Activated CD8-positive, alpha-beta memory T cell treated with anti-CD3 and anti-CD28 coated beads for 1 hour (primary cell): ENCODE measurements at places on chromosomes 16 and 17.

DNA sequence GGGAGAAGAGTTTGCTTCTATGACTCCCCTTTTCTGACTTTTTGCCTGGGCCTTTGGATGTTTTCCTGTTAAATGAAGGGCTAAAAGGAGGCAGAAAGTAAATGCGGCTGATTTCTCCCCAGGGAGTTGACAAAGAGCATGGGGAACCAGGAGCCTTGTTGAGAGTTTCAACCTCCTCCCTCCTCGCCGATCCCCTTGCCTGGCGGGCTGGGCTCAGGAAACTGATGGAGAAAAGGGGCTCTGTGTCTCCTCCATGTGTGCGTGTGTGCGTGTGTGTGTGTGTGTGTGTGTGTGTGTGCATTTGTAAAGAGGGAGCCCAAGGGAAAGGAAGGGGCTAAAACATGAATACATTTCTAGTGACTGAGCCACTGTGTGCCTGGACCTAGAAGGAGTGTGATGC lies 94.5 kb downstream of the ZDHHC7 start:
- DNase-seq, result no peak

DNA sequence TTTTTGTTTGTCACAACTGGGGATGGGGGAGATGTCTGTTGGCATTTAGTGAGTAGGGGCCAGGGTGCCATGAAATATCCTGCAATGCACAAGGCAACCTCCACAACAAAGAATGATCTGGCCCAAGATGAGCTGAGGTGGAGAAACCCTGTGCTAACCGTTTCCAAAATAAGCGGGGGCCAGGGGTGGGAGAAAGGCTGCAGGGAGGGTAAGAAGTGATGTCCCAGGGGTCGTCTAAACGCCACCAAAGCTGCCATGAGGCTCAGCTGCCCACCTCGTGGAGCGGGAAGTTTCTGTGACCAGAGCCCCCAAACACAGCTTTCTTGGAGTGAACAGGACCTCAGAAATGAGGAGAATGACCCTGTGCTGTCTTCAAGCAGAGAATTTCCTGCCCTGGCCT lies 76.5 kb upstream of the CDH5 start:
- DNase-seq, result no peak

GRCh38 chr16:73161977-73162376 lies 114.0 kb upstream of the ZFHX3 start:
- DNase-seq, result no peak

DNA sequence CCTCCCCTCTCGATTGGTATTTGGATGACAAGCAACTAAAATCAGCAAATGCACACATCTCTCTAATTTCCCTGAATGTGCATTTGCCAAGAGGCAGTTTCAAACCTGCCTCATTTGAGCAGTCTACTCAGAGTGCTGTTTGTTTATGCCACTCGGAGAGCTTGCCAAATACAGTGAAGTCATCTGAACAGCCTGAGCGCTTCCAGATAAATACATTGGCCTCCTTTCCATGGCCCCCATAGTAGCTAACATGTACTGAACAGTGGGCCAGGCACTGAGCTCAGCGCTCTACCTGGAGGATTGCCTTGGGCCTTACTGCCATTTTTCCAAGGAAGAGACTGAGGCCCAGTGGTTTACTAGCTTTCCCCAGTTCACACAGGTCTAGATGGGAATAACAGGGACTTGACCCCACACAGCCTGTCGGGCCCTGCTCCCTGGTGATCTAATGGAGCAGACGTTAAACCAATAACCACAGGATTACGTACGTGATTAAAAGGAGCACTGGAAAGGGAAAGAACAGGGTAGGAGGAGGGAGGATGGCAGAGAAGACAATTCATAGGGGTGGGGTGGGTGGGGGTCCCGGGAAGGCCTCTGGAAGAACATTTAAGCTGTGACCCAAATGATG lies 18.7 kb upstream of the ANKRD40CL start:
- no peak for DNase-seq

DNA sequence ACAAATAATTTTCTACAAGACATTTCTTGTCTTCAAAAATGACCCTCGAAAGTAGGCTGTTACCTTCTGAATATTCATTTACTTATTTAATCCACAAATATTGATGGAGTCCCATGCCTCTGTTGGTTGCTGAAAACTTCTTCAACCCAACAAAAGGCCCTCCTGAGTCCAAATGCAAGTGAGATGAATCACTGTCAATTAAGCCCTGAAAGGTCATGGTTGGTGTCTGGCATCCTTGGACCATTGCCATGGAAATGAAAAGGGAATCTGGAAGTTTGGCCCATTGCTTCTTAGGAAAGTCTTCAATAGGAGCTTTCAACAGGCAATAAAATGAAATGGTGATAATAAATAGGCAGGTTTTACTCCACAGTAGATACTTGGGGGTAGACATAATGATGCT lies 364.7 kb upstream of the DYNLRB2 start:
- DNase-seq, result no peak

GRCh38 chr16:1175566-1176279 lies 22.8 kb downstream of the CACNA1H start:
- DNase-seq, result no peak

DNA sequence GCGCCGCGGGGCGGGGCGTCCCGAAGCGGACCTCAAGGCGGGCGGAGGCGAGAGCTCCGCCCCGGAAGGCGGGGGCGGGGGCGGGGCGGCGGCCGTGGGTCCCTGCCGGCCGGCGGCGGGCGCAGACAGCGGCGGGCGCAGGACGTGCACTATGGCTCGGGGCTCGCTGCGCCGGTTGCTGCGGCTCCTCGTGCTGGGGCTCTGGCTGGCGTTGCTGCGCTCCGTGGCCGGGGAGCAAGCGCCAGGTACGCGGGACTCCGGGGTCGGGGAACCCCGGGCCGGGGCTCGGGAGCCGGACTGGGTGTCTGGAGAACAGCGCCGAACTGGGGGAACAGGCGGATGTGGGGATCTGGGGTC lies at the start of gene TNFRSF12A:
Gene TNFRSF12A (plus strand): TSS at position 122 of the 357 bp plus-strand sequence. CDS start 30 bp downstream, at position 152.
- DNase-seq, result no peak

- DNase-seq, result peak; percentile 10
Observed at GRCh38 chr17:58447039-58447975, 30.0 kb upstream of the RNF43 start.

DNA sequence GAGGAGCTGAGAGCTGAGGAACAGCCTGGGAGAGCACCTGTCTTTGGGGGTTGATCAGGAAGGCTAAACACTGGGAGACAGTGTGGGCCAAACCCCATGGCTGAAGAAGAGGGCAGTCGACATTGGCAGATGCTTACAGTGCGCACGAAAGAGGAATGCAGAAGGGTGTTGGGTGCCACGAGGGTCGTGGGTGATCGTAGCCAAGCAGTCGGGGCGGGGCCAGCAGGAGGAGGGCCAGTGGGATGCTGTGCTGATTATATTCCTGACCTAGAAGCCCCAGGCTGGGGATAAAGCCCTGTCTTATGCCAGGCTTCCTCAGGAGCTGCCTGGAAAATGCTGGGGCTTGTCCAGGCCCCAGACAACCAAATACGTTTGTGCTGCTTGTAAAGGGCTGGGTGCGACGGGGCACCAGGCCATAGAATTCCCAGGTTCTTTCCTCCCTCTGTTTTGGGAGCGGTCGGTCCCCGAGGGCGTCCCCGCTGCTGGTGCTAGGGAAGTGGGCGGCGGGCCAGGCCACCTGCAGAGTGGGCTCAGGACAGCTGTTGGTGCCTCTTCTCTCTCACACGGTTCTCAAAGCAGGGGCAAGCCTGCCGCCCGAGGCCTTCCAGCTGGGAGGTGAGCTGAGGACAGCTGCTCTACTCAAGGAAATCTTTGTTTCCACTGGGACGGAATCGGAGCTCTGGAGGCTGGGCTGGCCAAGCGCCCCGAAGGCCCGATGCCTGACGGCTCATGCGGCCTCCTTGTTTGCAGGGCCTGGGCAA lies 10.0 kb downstream of the C1QTNF1 start:
- DNase-seq, result no peak

GRCh38 chr16:13315642-13316427 lies 414.4 kb downstream of the SHISA9 start:
- no peak for DNase-seq

- DNase-seq, result peak; percentile 68
Observed at GRCh38 chr17:36629252-36629847, 28.0 kb downstream of the MRM1 start.

DNA sequence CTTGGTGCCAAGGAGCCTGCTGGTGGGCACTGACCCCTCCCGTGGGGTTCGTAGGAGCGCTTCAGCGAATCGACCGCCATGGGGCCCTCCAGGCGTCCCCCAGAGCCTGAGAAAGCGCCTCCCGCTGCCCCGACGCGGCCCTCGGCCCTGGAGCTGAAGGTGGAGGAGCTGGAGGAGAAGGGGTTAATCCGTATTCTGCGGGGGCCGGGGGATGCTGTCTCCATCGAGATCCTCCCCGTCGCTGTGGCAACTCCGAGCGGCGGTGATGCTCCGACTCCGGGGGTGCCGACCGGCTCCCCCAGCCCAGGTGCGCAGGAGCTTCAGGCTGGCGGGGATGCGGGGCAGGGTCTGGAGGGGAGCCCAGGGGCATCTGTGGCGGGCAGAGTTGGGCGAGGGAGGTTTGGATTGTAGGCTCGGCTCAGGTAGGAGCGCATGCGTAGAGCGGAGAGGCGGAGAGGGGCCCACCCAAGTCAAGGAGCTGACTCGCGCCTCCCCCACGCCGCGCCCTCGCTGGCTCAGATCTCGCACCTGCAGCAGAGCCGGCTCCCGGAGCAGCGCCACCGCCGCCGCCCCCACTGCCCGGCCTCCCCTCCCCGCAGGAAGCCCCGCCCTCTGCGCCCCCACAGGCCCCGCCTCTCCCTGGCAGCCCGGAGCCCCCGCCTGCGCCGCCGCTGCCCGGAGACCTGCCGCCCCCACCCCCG lies 19.8 kb downstream of the FMNL1 start:
- DNase-seq, result no peak

DNA sequence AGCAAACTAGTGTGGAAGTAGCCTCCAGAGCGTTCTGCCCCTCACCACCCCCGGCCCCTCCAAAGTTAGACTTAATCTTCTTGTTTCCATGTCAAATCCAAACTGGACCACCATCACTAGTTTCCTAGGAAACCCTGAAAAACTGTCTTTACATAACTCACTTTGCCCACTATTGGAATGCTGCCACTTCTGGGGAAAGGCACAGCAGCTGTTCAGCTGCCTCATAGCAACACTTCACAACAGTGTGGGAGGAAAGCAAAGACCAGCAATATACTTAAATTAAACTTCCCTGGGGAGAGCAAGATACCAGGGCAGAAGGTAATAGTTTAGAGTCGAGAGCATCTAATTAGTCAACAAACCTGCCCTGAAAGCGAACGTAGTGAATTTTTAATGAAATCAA lies 452.2 kb downstream of the KCNJ2 start:
- DNase-seq, result no peak
